ENCODE measurements at places on chromosomes 1 and 21.

DNA sequence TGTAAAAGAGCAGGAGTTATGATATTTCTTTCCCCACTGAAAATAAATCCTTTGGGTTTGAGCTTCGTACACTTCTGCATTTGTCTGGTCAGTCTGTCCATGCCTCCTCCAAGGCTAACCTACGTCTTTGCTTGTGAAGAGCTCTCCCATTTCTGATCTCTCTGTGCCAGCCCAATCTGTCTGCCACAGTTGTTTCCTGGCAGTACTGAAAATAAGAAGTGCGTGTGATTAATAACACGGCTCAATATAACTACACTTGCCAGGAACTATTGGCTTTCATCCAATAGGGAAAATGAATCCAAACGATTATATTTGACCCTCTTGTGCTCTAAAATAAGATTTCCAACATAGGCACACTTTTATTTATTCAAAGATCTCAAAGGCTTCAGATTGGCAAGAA lies 19.2 kb upstream of the COL24A1 start:
- no peak for DNase-seq

GRCh38 chr1:55993646-55994318 lies 585.6 kb downstream of the PLPP3 start:
- no peak for DNase-seq

DNA sequence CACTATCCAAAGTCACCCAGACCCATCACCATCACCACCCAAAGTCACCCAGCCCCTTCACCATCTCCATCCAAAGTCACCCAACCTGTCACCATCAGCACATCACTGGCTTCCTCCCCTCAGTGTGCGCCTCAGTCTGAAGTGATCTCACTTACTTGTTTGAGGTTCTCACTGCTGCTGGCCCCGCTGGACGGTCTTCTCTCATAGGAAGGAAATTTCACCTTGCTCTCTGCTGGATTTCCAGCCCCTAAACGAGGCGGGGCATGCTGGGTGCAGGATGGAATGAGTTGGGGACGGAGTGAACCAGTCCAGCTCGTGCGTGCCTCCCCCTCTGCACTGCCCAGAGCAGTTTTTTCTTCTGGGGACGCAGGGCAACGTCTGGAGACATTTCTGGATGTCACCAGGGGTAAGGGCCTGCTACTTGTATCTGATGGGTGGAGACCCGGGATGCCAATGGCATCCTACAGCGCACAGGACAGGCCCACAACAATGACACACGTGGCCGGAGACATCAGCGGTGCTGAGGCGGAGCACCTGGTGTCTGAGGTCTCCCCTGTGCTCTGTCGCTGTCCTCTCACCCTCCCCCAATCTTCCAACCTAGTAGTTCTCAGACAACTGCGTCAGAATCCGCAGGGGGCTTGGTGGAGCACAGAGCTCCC lies 38.6 kb downstream of the PDE9A start:
- DNase-seq, result no peak

DNA sequence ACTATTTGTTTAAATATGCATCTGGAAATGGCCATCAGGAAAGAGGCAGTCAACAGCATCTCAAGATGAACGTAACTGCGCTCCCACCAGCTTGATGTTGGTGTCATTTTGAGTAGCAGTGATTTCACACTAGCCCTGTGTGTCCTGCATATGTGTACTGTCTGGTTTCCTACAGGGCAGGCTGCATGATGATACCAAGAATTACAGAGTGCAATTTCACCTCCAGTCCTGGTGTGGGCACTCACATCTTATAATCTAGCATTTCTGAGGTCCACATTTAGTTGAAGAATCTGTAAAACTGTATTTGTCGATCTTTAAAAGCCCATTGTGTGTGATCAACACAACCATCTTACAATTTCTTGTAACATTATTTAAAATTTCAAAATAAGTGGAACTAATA lies 336.4 kb downstream of the PAPPA2 start:
- no peak for DNase-seq

DNA sequence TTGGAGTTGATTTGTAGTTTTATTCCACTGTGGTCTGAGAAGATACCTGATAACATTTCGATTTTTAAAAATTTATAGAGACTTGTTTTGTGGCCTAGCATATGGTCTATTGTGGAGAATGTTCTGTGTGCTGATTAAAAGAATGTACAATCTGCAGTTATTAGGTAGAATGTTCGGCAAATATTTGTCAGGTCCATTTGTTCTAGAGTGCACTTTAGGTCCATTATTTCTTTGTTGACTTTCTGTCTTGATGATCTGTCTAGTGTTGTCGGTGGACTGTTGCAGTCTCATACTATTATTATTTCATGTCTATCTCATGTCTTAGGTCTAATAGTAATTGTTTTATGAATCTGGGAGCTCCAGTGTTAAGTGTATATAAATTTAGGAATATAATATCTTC lies 116.8 kb downstream of the NME7 start:
- DNase-seq, result no peak

DNA sequence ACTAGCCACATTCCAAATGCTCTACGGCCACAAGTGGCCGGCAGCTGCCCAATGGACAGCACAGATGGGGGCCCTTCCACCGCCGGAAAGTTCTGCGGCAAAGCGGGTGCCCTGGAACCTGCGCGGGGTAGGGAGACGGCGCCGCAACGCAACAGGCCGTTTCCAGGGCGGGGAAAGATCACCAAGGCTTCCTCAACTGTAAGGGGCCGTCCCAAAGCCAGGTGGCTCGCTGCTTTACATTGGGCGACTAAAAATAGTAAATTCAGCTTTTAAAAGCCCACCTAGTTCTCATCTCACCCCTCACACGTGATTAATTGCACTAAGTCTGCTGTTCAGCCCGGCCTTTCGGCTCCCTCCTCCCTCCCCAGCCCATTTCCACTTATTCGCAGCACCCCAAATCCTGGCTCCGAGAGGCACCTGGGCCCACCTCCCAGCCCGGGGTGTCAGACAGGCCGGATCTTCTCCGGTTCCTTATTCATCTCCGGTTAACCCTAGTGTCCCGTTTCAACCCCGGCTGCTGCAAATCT lies 643 bp downstream of the CFAP298 start:
- DNase-seq, result peak; percentile 59

DNA sequence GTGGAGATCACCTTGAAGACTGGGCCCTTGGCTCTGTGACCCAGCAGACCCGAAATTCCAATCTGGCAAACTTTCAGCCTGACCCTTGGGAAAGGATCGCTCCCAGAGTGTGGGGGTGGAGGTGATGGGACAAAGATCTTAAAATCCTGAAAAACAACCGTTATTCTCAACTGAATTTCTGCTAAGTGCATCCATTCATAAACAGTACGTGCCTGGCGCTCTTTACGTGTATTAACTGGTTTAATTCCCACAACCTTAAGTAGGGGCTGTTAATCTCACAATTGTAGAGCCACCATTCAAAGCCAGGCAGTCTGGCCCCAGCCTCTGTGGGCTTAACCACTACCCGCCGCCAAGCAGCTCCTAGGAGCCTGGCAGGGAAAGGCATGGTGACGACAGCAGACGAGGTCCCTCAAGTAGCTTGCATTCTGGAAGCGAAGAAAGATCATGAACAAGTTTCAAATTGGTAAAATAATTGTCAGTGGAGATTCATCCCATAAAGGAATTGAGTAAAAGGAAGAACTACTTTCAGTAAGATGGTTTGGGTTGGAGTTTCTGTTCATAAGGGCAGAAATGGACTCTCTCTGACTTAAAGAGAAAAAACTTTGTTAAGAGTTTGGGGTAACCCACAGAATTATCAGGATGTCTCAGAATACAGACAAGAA lies 11.4 kb upstream of the RGS16 start:
- DNase-seq, result peak; percentile 68

GRCh38 chr1:180623579-180624347 lies 8.1 kb upstream of the XPR1 start:
- no peak for DNase-seq

DNA sequence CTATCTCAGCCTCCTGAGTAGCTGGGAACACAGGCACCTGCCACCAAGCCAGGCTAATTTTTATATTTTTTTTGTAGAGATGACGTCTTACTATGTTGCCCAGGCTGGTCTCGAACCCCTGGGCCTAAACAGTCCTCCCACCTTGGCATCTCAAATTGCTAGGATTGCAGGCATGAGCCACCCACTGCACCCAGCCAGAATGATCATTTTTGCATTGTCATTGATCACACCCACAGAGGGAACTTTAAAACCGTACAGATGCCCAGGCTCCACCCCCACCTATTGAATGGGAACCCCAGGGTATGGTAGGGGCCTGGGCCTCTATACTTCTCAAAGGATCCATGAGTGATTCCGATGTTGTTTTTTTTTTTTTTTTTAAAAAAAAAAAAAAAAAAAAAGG lies 36.7 kb downstream of the ETNK2 start:
- DNase-seq, result no peak

- no peak for DNase-seq
Observed at GRCh38 chr21:44881198-44881872, 7.8 kb upstream of the PTTG1IP start.

- DNase-seq, result no peak
Observed at GRCh38 chr1:234960722-234961455, 167.7 kb downstream of the TOMM20 start.

- no peak for DNase-seq
Observed at GRCh38 chr1:73980324-73981040, 217.5 kb downstream of the LRRIQ3 start.

GRCh38 chr21:41431788-41432548 lies 5.9 kb downstream of the MX1 start:
- no peak for DNase-seq

DNA sequence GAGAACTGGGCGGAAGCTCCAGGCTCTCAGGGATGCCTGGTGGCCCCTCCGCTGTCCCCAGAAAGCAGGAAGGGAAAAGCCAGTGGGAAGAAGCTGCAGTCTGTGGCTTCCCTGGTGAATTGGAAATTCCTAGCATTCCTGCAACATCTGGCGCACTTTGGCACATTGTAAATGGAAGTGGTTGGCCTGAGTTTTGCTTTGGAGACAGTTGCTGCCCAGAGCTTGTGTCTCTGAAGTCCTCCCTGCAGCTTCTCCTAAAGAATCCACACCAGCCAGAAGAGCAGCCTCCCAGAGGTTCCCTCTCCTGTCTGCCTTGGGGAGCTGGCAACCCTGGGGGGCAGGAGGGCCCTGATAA lies 48.2 kb downstream of the ARHGEF10L start:
- DNase-seq, result no peak

DNA sequence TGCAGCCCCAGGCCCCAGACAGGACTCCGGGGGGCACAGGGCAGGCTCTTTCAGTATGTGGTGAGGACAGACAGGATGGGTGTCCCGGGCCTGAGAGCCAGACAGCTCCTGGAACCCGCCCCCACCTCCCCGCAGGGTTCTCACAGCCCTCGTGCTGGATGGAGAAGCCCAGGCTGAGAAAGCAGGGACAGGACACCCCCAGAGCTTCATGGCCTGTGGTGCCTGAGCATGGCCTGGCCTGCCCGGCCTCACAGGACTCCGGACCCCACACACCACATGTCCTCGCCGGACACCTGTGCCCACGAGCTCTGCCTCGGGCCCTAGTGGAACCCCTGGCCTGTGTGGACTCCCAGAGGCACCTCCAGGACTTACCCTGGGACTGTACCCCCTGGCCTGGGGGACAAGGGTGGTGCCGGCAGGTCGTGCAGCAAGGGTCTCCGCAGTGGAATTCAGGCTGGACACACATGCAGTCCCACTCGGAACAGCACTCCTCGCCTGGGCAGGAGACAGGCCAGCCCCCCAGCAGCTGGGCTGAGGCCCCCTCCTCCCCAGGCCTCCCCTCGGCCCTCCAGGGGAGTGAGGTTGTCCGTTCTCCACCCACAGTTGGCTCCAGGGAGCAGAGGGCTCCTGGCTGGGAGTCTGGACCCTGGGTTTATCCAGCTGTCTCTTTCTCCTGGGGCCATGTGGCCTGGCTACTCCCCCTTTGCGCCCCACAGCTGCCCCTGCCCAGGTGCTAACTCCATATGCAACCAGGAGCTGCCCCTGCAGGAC lies 1.2 kb downstream of the TNFRSF18 start:
- peak; percentile 23 for DNase-seq

All from activated CD4-positive, alpha-beta T cell treated with anti-CD3 and anti-CD28 coated beads for 48 hours (primary cell).